ENCODE measurements at places on chromosomes 16 and 17.

DNA sequence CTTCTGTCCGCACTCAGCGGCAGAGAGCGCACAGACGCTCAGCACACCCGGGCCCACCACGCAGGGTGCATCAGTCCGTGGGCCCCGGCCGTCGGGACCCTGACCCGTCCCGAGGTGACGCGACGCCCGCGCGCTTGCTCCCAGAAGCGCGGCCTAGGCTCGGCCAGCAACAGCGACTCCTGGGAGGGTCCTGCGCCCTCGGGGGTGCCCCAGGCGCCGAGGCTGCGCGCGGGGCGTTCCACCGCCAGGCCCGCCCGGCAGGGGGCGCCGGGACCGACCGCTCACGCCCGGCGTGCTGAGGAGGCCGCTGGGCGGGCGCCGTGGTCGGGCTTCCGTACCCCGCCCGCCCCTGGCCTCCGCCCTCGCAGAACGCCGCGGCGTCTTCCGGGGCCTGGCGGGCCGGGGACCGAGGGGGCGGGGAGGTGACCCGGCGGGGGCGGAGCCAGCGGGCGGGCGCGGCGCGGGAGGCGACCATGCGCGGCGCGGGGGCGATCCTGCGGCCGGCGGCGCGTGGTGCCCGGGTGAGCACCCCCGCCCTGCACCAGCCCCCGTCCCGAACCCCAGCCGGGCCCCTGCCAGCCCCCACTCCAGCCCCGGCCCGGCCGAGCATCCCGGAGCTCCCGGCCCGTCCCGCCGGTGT, at the start of gene CISD3:
TSS of gene CISD3 (plus strand) at position 456 of the 640 bp plus-strand sequence. CDS start at position 474, 18 bp downstream.
- peak; percentile 88 for DNase-seq

- DNase-seq: no peak
These were observed 3.7 kb upstream of the USP32 start for GRCh38 chr17:60395508-60396065.

DNA sequence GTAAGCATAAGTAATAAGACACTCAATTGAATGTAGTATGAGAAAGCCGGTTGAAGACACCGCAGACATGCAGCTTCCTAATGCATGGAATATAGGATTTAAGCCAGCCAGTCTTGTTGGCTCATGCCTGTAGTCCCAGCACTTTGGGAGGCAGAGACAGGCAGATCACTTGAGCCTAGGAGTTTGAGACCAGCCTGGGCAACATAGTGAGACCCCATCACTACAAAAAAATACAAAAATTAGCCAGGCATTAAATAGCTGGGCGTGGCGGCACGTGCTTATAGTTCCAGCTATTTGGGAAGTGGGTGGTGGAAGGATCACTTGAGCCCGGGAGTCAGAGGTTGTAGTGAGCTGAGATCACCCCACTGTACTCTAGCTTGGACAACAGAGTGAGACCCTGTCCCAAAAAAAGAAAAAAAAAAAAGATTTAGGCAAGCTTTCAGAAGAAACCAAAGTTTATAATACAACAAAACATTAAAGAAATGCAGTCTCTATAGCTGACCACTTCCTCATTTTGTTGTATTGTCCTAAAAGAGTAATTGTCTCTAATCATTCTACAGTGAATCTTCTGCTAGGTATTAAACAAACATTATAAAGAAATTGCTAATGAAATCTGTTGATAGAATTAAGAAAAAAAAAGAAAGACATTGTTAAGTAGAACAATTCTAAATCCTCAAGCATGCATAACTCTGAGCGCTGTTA, 68.6 kb upstream of the KIFC3 start:
- no peak for DNase-seq

GRCh38 chr17:67218385-67218950, 26.5 kb downstream of the HELZ start:
- no peak for DNase-seq

DNA sequence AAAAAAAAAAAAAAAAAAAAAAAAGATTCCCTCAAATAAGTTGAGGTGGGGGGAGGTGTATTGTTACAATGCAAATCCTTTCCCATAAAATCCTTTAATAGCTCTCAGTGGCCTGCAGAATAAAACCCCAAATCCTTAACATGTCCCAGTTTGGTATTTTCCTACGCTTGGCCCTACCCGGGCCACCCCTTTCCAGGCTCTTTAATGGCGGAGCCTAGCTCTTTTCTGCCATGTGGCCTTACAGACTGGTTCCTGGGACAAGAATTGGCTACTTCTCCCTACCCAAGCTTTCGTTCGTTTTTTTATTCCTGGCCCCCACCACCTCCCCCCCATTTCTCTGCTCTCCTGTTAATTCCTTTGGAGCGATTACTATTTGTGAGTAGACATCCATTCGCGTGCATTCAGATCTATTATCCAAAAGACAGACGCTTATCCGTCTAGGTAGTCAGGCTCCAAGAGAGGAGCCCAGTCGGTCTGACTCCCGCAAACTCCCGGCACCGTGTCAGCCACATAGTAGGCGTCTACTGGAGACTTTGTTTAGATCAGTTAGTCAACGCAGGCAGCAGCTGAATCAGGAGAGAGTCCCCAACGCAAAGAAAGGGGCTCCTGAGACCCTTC, 813 bp upstream of the THAP11 start:
- DNase-seq: no peak

DNA sequence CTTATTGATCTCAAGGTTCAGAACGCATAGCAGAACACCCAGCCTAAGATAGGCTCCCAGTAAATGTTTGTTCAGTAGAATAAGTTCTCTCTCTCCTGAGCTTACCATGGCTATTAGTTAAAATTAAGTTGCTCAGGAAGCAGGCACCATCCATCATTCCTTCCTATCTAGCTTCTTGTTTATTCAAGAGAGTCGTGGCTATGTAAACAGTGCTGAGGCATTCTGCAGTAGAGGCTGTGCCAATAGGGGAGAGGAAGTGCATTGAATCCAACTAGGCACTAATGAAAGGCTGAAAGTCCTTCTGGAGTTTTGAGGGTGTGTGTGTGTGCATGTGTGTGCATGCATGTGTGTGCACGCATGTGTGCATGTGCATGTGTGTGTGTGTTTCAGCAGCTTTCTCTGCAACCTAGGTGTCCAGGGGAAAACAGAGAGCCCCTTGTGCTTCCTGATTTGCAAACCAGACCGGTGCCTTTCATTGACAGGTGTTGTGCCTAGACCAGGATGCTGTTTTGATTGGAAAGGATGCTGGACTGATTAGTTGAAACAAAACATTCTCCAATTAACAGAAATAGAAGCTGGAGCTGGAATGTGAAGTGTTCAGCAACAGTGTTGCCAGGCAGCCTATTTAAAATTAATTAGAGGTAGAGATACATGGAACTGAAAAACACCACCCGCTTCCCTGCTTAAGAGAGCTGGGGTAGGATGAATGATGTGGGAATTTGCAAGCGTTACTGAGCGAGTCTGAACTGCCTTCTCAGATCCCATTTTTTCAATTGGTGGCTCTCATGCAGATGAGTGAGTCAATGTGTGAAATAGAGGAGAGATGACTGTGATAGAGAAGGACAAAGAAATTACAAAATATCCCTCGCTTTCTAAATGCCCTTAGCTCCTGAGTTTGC, 103.3 kb upstream of the CLEC3A start:
- no peak for DNase-seq

DNA sequence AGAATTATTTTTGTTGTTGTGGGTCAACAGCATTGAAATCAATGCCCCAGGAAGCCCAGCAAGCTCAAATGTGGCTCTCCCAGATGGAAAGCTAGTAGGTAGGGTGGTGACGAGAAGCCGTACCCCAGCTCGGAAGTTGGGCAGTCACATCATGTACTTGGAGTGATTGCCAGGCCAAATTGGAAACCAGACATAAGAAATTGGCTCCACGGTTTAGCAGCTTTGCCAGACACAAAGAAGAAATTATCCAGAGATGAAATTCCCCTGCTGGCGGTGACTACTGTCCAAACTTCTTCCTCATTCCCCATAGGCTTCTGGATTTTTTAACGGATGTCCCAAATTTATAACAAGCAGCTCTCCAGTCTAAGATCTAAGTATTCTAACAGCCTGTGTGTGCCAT, 95.9 kb downstream of the OR1D5 start:
- no peak for DNase-seq

GRCh38 chr16:2194852-2195321, 1.5 kb downstream of the CASKIN1 start:
- peak; percentile 45 for DNase-seq

Data from CD8-positive, alpha-beta memory T cell (primary cell).